ENCODE measurements at places on chromosomes 6 and 20. TPM values are rescaled to one million over a fixed set of nuclear protein-coding genes. Genes with fewer than 3 reads are reported as not detected.

DNA sequence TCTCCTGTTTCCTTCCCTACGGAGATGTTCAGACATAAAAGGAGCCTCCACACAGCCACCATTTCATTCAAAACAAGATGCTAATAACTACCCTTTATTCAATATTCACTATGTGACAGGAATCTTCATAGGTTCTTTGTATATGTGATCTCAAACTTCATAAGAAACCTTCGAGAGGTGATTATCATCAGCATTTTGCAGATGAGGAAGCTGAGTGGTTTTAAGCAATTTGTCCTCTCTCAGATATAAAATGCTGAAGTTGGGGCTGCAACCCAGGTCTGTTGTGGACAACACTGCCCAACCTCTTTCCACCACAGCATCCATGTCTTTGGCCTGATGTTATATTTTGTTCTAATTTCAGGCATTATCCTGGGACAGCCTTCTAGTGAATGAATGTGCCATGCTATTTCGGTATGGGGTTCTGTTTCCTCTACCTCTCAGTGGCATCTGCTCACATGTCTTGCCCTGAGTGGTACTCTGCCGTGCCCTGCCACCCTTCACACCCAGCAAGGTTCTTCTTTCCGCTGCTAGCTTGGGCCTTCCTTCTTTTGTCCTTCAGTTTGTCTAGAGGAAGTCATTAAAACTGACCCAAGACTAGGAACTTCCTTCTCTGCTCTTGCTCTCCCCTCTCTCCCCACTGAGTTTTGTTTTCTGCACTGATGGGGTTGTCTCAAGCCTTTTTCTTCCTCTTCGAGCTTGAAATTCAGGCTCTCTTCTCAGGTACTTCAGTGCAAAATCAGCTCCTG is 300.9 kb upstream of the PRDM1 start:
- no peak for DNase-seq

DNA sequence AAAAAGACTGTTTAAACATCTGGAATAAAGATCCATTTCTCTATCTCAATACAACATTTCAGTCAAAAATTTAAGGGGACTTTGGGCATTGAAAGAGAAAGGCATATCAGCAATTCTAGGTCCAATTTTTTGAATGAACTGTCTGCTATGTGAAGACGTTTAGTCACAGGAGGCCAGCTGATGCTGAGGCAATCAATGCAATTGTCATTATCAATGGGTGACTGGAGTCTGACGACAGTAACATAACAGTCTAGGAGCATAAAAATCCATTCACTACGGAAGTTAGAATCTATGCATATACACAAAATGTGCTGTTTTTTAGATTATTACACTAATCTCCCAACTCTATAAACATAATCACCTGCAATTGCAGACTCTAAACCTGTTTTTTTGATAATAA is 37.8 kb downstream of the TENT5A start:
- no peak for DNase-seq

GRCh38 chr20:46167080-46167479 is 49.0 kb downstream of the CD40 start:
- DNase-seq, result no peak

Gene STMND1
- not detected for polyA plus RNA-seq

GRCh38 chr20:43438578-43439316 is 18.9 kb upstream of the SRSF6 start:
- DNase-seq, result no peak

Gene SYCP2
- polyA plus RNA-seq, result 3.1 TPM

Gene TRIM40
- polyA plus RNA-seq, result not detected

DNA sequence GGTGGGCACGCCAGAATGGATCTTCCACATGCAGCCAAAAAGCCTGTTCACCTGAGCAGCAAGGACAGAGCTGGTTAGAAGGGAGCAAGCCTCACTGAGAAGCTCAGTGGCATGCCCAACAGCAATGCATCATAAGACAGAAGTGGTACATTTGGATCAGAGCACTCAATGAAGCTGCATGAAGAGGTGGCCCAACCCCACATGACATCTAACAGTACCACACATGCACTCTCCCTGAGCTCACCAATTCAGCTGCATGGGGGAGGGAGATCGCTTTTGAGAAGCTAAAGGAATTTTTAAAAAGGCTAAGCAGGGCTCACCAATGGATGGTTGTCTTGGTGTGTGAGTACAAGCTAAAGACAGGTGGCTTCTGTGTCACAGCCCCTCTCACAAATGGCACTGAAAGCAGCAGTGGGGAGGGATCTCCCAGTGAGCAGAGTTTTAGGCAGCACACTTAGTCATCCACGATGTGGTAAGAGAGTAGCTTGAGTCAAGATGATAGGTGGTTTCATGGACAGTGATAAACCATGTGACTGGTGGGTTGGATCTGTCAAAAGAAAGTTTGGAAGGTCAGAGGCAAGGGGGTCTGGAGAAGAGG is 166.6 kb upstream of the TAB2 start:
- no peak for DNase-seq

DNA sequence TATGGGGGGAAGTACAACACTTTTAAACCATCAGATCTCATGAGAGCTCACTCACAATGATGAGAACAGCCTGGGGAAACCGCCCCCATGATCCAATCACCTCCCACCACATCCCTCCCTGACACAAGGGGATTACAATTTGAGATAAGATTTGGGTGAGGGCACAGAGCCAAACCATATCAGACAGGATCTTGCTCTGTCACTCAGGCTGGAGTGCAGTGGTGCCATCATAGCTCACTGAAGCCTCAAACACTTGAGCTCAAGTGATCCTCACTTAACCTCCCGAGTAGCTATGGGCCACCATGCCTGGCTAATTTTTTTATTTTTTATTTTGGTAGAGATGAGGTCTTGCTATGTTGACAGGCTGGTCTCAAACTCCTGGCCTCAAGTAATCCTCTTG is 5.1 kb upstream of the IYD start:
- no peak for DNase-seq
